Activated CD8-positive, alpha-beta memory T cell treated with anti-CD3 and anti-CD28 coated beads for 1 hour (primary cell): ENCODE measurements at places on chromosomes 3 and 15.

DNA sequence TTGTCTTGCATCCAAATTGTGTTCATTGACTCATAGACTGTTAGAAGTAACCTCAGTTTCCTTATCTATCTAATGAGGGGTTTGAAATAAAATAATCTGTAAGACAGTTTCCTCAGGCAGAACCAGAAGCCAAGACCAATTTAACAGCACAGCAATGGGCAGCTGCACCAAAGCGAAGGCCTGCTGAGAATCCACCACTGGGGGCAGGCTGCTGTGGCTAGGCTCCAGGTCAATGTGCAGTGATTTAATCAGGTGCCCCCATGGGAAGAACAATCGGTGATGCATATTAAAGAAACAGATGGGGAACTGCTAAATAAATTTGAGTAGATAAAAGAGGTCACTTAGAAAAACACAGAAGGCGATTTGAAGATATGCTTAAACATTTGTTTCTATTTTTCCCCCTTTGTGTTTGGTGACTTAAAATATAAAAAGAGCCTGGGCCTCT is 28.0 kb upstream of the TMOD3 start:
- DNase-seq = no peak

DNA sequence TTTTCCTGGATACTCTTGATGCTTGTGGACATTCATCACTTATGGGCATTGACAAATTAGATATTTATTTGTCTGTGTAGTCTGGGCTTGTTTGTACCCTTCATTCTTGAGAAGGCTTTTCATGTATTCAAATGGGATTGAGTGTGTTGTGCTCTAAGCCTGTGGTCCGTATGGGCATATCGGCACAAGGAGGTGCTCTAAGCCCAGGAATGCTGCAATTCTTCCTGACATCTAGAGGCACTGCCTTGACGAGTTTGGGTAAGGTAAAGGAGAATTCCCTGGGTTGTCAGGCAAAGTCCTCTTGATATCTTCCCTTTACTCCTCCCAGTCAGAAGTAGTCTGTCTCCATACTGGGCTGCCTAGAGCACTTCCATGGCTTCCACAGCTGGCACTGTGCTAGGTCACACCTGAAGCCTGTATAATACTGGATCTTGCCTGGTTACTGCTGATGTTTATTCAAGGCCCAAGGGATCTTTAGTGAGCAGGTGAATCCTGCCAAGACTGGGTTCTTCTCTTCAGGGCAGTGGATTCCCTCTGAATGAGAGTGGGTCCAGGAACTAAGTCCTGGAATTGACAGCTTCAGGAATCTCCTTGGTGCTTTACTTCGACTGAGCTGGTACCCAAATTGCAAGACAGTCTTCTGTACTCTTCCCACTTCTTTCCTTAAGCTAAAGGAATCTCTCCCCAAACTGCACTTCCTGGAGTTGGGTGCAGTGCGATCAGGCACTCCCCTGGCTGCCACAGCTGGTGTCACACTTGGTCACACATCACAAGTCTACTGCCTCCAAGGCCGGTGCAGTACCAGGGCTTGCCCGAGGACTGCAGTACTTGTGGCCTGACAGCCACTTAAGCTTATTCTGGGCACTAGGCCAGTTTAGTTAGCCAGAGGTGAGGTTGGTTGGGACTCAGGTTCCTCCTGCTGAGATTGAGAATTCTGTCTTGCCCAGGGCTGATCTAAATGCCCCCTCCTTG is 46.0 kb downstream of the GALK2 start:
- DNase-seq = no peak

GRCh38 chr15:40744815-40745152 is 10.3 kb downstream of the RMDN3 start:
- no peak for DNase-seq

DNA sequence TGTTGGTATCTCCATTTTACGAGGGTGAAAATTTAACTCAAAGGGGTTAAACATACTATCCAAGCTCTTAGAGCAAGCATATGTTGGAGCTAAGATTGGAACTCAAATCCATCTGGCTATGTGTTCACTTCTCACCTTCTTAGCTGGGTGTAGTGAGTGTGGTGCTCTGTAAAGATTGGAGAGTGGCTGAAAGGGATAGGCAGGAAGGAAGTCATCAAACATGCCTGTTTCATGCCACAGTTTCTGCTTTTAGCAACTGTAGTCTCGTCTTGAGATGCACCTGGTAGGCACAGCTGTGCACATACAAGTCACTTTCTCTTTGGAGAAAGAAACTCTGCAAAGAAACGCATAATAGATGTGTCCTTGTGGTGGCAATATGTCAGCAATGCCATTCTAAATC is 189.1 kb upstream of the MDFIC2 start:
- no peak for DNase-seq

GRCh38 chr3:189588070-189588469 is 43.1 kb upstream of the TP63 start:
- DNase-seq = no peak

DNA sequence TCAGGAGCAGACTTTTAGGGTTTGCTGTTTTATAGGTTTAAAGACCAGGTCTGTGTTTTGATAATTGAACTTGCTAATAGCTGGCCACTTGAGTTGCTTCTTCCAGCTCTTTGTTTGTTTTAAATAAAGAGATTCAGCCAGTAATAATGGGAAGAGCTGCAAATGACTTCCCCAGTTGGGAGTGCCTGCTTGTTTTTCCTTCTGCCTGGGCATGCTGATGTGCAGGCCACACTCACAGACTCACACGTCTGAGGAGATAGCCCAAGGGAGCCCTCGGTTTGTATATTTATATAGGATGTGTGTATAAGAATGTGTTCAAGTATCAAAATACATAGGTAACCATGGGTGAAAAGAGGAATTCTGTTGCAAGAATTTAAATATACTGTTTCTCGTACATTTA is 78.2 kb upstream of the BOC start:
- no peak for DNase-seq

DNA sequence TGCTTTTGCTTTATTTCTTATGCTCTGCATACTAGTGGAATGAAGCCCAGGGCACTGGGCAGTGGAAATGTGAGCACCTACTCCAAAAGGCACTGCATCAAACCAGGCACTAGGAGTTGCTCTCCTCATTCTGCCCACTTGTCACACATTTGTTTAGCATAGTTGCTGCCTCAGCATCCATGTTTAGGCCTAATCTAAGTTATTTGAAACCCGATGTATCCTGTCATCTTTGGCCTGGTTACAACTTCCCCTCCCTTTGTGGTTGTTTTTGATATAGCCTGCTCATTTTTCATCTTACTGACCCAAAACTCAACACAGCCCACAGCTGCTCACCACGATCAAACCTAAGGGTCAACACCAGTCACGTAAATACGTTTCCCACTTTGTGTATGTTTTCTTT is 82.2 kb upstream of the SELENOK start:
- DNase-seq = no peak

GRCh38 chr3:71784201-71784913 is 591 bp downstream of the PROK2 start:
- DNase-seq = no peak

- no peak for DNase-seq
Observed at GRCh38 chr3:128950223-128950938, 43.5 kb downstream of the CFAP92 start.

DNA sequence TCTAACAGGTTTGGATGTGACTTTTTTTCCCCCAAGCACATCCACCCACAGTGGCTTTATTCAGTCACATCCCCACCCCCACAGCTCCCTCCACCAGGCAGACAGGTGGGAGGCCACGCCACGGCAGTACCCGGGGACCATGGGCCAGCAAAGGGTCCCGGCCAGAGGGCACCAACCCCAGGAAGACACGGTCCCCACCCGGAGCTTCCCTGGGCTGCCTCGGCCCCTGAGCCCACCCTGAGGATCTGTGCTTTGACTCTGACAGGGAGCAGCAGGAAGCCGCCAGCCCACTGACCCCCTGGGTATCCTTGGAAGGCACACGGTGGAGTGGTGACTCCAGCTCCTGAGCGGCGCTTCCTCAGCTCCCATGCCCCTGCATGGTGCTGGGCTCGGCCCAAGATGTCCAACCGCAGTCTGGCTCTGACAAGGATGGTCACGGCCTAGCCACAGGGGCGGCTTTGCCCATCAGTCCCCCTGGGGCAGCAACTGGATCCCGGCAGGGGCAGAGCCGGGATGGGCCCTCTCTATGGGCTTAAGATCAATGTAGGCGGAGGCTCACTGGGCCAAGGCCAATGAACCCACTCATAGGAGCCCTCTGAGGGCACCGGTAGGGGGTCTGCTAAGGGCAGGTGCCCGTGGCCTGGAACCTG is 66.2 kb upstream of the TTBK2 start:
- DNase-seq = no peak

GRCh38 chr3:32249184-32249782 is 10.8 kb downstream of the CMTM8 start:
- DNase-seq = no peak

GRCh38 chr3:66476852-66477381 is 23.9 kb downstream of the LRIG1 start:
- no peak for DNase-seq

GRCh38 chr15:78247911-78248310 is 13.5 kb upstream of the ACSBG1 start:
- DNase-seq = no peak

DNA sequence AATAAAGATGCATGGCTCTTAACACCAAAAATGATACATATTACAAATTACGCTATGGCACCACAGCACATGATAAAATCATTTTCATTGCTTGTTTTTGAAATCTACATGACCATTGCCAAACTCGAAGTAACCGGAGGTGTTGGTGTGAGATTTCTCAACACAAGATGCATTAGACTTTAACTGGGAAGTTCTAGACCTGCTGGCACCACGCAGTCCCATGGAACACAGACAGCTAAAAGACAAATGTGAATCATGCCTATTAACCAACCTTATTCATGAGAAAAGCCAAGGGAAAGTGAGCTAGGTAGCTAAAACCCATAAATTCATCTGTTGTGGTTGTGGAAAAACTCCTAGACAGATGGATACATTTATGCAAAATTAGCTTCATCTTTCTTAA is 595.4 kb downstream of the FOXP1 start:
- DNase-seq = no peak
